ENCODE measurements at places on chromosomes 12 and 14.
A peak's percentile ranks its signal among the peaks of the same experiment; 100 is the strongest.

GRCh38 chr12:132046561-132046960 is 96.8 kb downstream of the EP400 start:
- DNase-seq = no peak

DNA sequence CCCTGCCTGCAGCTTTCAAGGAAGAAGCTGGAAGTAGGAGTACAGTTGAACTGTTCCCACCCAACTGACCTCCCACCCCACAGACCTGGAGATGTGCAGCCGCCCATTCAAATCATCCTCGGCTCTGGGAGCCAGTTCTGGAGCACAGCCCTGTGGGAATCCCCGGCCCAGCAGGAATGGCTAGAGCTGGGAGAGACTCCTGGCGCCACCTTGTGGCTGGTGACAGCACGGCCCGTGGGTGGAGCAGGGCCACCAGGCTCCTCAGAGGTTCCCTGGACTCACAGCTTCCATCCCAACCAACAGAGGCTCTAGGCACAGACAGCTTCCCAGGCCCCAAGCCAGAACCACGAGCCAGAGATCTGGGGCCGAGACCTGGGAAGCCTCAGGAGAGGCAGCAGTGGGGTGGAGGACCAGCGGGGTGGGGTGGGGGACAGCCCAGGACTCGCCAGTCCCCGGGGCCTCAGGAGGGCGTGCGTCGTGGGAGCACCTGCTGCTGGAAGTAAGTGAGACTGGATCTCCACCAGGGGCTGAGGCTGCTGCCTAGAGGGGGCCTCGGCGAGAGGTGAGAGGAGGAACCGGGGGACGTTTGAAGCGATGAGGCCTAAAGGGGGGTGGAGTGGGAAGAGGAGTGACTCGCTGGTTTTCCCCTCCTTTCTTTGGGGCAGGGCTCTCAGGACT is 43.4 kb downstream of the RNF34 start:
- peak; percentile 69 for DNase-seq

- no peak for DNase-seq
Observed at GRCh38 chr12:66351301-66351700, 49.0 kb downstream of the HELB start.

GRCh38 chr12:67161322-67161918 is 107.7 kb upstream of the CAND1 start:
- DNase-seq = peak; percentile 11

DNA sequence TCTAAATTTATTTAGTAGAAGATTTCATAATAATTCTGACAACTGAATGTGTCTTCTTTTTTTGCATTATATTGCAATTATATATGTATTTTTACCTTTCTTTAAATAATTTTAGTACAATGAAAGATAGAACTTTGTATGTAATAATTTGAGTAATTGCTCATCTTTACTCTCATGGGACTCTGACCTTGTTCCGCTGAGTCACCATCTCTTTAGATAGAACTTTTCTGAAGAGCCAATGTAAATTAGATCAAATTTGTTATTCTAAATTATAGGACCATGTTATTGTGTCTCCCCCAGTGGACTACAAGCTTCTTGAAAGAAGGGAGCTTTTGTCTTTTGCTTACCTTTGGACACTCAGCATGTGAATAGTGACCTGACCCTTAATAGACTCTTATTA is 96.1 kb downstream of the TRHDE start:
- DNase-seq = no peak

GRCh38 chr12:12927211-12928079 is 24.5 kb downstream of the GPRC5D start:
- peak; percentile 76 for DNase-seq

- no peak for DNase-seq
Observed at GRCh38 chr14:88463318-88463717, 77.9 kb downstream of the SPATA7 start.

DNA sequence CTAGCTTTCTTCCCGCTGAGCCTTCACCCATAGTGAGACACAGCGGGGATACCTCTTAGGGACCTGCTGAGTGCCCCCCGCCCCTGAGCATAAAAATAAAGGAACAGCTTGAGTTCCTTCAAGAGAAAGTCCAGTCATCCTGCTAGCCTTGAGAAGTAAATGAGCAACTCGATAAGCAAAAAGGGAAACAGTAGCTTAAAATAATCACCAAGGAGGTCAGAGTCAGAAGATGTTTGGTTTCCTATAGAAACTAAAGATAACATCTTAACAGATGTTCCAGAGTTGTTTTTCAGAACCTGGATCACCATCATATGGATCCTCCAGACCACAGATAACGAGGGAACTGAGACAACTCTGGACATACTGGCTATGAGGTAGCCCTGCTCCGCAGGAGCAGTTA is 94.0 kb downstream of the BCAT1 start:
- DNase-seq = no peak

DNA sequence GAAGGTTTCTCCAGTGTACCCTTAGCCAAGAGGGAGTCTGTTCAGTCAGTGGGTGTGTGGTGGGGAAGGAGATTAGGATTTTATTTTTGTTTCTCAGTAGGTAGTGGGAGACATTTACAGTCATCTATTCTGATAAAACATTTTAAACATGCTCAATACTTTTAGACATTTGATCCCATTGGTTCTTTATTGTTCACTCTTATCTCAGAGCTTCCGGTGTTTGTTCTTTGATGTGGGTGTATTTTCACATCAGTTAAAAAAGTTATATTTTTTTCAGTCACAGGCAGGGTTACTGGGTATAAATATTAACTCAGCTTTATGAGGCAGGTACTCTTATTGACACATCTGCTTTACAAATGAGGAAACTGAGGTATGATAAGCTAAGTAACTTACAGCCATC is 43.3 kb upstream of the LRRK2 start:
- no peak for DNase-seq

DNA sequence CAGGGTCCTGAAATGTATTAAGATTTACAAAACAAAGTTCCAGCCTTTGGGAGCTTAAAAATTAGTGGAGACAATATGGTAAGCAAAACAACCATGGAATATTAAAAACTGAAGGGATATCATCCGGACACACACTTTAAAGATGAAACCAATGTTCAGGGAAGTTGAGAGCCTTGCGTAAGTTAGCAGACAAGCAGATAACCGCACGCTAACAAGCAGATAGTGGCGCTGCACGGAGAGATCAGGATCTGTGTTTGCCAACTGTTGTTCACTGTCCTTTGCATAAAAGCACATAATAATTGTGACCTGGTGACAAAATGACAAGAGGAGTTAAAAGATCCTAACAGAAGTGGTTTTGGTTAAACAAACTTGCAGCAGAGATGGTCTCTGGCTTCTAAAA is 14.3 kb upstream of the TMEM229B start:
- DNase-seq = no peak

DNA sequence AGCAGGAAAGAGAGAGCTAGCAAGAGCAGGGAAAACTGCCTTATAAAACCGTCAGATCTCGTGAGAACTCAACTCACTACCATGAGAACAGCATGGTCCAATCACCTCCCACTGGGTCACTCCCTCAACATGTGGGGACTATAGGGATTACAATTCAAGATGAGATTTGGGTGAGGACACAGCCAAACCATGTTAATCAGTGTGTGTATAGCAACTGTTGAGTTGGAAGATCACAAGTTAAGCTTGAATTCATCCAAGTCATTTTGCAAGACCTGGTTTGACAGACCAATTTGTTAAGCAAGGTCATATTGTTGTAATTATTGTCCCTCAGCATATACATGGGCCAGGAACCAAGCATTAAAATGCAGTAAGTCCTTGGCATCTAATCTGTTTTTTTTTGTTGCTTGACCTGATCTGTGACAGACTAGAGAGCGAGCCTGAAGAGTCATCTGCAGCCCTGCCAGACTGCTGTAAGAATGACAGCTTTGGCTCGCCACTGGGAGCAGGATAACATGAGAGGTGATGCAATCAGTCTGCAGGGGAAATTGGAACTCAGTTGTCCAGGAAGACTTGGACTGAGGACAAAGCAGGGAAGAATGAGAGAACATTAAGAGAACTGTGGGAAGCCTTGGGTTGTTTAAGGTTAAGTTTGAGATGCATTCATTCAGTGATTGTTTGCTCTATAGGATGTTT is 297.6 kb upstream of the SEL1L start:
- DNase-seq = no peak

DNA sequence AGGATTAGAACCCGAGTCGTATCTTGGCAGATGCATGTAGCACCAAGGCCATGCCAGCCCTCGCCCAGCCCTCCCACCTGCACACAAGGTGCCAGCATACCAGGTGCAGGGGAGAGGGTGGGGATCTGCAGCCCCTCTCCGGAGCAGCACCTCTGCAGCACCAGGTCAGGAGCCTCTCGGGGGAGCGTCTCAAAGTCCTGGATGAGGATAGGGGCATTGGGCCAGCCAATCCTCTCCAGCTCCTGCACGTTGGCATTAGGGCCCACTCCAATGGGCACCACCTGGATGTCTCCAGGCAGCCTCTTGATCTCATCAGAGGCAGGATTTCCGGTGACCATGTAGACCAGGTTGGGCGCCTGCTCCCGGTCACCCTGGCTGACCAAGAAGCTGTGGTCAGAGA is 73.2 kb upstream of the ANO2 start:
- DNase-seq = no peak

DNA sequence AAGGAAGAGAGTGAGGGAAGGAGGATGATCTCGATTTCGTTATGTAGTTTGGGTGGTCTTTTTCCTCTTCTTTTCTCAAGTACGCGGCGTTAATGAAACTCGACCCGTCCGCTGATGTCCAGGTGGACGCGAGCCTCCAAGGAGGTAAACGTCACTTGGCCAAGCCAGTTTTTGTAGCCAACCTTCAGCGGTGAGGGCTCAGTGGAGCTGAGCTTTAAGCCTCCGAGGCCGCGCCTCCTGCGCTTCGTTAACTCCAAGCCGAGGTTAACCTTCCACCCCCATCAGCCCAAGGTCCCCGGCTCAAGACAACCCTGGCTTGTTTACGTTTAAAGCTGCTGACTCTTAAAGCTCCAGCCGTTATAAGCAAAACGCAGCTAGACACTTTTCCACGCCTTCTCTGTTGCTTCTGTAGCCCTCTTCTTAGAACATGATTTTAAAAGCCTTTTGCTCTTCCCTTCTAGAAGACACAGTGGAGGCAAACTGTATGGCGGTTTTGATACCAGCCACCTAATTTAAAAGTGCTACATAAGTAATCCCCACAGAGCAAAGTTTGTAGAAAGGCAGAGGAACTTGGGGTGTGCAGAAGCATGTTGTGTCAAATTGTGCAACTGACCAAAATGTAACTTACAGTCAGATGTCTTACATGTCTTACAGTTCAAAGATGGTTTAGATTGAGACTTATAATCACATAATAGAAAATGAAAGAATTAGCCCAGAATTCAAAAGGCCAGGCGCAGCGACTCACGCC is 923 bp upstream of the ITPR2 start:
- DNase-seq = no peak

DNA sequence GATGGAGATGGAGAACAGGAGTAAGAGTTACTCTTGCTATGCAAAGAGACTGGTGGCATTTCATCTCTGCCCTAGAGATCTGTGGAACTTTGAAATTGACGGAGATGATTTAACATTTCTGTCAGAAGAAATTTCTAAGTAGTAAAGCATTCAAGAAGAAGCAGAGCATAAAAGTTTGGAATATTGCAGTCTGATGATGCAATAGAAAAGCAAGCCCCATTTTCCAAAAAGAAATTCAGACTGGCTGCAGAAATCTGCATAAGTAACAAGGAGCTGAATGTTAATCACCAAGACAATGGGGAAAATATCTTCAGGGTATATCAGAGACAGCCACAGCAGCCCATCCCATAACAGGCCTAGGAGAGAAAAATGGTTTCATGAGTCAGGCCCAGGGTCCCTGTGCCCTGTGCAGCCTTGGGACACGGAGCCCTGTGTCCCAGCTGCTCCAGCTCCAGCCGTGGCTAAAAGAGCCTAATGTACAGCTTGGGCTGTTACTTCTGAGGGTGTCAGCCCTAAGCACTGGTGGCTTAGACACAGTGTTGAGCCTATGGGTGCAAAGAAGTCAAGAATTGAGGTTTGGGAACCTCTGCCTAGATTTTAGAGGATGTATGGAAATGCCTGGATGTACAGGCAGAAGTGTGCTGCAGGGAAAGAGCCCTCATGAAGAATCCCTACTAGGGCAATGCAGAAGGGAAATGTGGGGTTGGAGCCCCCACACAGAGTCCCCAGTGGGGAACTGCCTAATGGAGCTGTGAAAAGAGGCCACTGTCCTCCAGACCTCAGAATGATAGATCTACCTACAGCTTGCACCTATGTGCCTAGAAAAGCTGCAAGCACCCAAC is 616.6 kb downstream of the SLC16A7 start:
- DNase-seq = no peak

DNA sequence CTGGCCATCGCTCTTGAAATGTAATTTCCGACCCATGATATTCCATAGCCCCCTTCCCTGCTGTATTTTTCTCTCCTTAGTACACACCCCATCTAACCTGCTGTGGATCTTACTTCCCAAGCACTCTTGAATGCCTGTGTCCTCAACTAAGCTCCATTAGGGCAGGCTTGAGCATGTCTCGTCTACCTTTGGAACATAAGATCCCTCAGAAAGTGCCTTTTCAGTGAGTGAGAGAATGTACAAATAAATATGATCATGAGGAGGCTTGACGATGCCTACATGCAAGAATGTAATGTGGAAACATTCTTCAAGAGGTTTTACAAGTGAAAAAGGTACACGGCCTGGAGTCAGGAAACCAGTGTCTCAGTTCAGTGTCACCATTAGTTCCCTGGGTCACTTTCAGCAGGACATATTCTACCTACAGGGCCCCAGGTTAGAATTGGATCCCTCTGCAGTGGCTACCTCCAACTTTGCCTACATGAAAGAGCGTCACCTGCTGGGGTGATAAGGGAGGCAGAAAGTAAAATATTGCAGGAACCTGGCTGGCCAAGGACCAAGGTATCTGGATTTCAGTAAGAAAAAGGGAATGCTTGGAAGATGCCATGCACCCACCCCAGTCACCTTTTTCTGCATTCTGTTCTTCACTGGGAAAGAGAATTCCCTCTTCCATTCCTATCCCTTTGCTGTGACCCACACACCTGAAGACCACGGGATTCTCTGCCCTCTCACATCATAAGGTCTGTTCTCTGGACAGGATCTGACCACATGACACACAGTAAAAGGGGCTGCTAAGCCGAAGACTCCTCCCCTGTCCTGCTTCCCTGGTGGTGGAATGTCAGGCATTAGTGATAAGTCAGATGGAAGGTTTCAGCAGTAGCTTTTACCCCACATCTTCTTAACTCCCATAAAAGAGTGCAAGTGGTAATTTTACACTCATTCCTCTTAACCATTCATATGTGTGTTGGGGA is 24.6 kb upstream of the SERPINA1 start:
- no peak for DNase-seq

GRCh38 chr14:102544747-102545460 is 35.3 kb upstream of the ANKRD9 start:
- peak; percentile 62 for DNase-seq

DNA sequence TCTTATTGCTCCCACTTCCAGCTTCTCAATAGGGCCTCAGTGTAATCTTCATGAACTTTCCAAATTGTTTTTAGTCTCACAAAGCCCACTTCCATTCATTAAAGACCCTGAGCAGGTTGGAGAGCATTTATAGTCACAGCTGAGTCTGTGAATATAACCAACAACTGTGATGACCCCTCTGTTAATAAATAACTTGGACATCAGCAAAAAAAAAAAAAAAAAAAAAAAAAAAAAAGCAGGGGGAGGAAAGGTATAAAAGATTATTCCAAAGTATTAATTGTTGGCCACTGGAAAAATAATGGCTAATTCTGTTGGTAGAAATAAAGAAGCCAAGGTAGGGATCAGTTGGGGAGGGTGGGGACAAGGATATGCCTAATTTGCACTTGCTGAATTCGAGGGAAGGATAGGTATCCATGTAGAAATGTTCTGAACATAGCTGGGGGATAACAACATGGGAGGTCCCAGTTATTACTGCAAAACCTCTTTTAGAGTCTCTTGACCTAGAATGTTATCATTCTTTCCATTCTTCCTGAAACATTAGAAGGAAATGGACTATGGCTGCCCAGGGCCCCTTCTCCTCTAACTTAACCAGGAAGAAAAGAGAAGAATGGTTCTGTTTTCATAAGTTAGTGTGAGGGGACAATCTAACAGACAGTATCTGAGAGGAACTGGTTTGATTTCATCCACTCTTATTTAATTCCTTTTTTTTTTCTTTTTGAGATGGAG is 56.5 kb downstream of the SAMD4A start:
- DNase-seq = no peak

All from hematopoietic multipotent progenitor cell treated with erythropoietin and hydrocortisone succinate and interleukin-3 and kit ligand, for 15 days (in vitro differentiated cells).